ENCODE measurements at places on chromosomes 2 and 18.

GRCh38 chr2:85291425-85292023 is 36.3 kb downstream of the TGOLN2 start:
- DNase-seq = no peak

DNA sequence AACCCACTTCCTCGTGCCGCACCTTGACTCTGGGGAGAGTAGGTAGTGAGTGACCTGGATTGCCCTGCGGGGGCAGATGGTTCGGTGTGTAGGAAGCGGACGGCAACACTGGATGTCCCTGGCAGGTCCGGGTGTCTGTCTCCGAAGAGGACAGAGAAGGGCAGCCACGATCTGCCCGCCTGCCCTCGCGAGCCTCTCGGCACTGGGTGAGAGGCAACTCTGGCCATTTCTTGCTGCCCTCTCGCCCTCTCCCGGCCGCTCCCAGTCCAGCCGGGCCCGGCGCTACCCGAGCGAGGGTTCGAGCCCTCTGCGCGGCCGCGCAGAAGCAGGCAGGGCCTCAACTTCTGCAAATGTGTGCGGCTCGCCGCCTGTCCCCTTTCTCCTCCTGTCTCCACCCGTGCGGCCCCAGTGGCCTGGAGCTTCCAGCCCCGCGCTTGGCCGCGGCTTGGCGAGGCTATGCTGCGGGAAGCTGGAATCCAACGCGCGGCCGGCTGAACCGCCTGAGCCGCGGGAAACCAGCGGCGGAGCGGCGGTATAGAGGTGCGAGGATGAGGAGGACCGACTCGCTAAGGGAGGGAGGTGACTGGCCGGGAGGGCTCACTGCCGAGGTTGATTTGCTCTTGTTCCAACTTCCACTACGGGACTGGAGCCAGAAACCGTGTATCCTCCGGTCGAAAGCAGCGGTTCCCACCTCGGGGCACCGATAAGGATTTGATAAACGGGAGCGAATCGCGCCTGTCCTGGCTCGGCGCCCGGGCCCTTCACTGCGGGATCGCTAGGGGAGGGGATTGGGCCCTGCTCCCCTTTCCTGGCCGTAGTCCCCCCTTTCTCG is 1.5 kb downstream of the EPAS1 start:
- no peak for DNase-seq

DNA sequence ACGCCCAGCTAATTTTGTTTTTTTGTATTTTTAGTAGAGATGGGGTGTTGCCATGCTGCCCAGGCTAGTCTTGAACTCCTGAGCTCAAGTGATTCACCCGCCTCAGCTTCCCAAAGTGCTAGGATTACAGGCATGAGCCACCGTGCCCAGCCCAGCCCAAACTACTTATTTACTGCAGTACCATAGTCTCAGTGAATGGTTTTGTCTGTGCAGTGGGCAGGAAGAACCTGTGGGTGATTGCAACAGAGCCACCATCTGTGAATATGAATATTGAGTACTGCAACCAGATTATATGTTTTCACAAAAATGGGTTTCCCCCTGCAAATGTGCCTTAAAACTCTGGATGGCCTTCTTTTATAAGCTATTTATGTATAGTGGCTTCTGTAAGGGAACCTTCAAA is 9.1 kb downstream of the MPPE1 start:
- DNase-seq = no peak

DNA sequence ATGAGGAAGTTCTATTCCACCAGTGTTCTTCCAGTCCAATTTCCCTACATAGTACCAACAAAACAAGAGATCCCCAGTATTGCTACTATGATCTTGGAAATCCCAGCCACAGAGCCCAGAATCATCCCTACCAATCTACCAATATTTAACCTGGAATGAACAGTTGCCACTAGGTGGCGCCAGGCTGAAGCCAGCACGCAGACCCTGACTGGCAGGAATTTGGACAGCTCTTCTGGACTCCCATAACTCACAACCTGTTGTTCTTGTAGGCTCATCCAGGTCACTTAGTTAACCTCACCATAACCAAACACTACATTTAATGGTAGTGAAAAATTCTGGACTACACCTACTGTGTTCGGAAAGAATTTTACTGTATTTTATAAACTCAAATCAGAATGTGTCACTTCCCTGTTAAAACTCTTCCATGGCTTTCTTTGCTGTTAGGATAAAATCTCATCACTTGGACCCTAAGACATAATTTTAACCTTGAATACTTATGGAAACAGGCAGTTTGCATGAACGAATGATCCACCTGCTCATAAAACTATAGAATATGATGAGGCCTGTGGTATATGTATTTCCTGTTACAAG is 59.8 kb upstream of the SLC38A11 start:
- peak; percentile 72 for DNase-seq

DNA sequence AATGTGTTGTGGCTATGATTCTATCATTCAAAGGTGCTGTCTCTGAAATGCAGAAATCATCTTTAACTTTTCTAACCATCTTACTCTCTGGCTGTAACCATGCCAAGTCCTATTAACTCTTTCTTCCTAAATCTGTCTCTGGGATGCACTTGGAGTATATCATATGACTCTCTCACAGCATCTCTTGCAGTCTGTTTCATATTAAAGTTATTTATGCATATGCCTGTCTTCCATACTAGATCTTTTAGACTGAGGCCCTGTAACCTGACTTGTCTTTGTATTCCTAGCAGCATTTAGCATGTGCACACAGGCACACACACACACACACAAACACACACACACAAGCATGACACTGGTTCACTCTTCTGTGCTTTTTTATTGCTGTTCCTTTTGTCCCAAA is 320.6 kb downstream of the ETAA1 start:
- DNase-seq = no peak

- DNase-seq = no peak
Observed at GRCh38 chr2:23664066-23664788, 262.7 kb downstream of the ATAD2B start.

DNA sequence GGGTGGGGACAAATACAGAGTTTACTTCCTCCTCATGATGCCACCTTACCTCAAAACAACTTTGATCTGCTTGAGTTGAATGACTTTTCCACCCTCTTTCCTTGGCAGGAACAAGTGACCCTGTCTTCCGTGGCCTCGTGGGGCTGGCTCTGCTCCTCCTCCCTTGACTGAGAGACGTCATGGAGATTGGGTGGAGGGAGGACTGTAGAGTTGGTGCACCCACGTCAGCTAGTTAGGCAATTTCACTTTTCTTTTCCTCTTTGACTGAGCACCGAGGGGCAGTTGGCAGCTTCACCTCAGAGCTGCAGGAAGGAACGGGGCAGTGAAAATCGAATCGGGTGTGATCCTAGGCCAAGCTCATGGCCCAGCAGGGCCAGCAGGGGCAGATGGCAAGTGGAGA is at the start of gene SP140:
Gene SP140 (plus strand): TSS at position 251 of the 400 bp plus-strand sequence. CDS start 109 bp downstream, at position 360.
- DNase-seq = peak; percentile 57

DNA sequence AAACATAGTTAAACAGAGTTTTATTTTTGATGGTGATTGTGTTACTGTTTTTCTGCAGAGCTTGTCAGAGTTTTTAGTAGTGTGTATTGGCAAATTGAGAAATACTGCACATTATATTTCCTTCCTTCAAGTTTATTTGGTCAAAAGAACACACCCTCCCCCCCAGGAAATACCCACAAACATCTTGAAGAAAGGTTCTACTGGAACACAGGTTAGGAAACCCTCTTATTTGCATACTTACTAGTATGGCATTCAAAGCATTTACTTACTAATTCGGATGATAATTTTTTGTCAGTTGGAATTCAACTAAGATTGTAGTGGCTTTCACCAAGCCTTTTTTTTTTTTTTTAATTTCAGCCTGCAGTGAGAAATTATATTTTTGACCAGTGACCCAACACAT is 9.1 kb downstream of the CAB39 start:
- DNase-seq = peak; percentile 47

- no peak for DNase-seq
Observed at GRCh38 chr2:98846041-98846440, 90.0 kb downstream of the CRACDL start.

- no peak for DNase-seq
Observed at GRCh38 chr2:56192664-56193305, 9.0 kb downstream of the CCDC85A start.

DNA sequence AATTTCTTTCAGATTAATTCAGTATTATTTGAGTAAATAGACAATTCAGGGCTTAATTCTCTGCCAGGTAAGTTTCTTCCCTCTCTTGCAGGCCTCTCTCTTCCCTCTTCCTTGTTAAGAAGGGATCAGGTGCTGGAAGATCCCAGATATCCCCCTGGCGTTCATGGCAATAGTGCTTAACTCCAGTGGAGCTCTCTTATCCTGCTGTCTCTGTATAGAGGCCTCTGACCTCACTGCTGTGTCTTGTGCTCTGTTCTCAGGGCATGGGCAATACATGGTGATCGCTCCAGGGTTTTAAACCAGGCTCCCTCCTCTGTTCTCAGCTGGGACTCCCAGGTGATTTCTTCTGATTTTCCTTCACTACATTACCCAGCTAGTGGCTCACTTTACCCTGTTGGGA is 226.8 kb downstream of the MC4R start:
- no peak for DNase-seq

DNA sequence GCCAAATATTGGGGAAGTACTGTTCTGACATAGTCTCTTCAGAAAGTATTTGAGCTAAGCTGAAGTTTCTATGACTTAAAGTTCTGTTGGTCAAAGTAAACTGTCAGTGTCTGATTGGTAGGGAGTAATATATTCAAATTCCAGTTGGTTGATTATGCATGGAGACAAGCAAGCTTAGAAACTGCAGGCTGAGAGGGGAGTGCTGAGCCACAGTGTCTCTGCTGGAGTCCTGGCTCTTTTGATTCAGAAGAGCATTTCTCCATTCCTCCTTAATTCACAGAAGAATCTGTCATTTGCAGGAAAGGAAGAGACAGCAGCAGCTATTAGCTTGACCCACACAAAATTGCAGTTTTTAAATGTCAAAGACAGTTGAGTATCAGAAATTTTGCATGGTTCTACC is 201.4 kb upstream of the TMEM200C start:
- no peak for DNase-seq

GRCh38 chr2:45681675-45682074 is 30.2 kb downstream of the PRKCE start:
- DNase-seq = no peak

DNA sequence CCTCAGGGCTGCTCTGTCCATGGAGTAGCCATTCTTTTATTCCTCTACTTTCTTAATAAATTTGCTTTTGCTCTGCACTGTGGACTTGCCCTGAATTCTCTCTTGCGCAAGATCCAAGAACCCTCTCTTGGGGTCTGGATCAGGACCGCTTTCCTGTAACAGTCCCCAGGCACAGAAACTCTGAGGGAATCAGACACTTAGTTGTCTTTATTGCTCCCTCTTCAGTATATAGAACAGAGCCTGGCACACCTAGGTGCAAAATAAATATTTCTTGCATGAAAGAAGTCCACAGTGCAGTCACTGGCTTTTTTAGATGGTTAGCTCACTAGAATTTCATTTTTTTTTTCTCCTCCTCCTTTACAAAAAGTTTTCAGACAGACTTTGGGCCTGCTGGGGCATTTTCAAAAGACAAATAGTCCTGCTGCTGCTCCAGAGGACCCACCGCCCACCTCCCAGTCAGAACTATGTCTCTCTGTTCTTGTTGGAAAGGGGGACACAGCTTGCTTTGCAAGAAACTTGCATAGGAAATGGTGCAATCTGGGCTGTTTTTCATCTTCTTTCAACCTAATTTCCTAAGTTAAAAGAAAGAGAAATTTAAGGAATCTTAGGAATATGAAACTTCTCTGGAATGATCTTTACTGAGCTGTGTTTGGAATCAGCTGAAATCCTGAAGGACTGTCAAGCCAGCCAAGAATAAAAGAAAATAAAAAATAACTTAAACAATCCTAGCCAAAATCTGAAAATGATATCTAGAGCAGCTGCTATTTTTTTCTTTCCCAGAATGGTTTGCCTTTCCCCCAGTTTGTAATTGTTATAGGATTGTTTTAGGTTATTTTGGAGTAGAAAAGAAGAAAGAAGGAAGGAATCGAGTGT is 31.7 kb upstream of the MAP4K3 start:
- no peak for DNase-seq

DNA sequence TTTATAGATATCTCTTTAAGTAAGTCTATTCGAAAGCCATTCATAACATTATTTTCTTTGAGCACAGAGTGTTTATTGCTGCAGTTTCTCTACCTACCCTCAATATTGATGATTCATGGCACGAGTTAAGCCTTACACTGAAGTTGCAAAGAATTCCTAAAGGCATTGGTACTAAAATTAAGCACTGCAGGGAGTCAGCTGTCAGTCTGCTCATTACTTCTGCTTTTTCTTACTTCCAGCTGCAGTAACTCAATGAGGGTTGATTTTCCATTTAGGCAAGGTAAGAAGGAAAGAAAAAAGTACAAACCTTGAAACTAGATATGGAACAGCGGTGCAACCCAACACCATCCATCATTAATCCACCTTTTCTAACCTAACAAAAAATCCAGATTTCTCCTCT is 65.2 kb downstream of the RNF152 start:
- DNase-seq = no peak

- DNase-seq = no peak
Observed at GRCh38 chr18:48949050-48949605, 1.6 kb downstream of the SMAD7 start.

Data from OCI-LY7 (cell line).